ENCODE measurements at places on chromosomes 3 and 15. TPM values are rescaled to one million over a fixed set of nuclear protein-coding genes. Genes with fewer than 3 reads are reported as not detected.

DNA sequence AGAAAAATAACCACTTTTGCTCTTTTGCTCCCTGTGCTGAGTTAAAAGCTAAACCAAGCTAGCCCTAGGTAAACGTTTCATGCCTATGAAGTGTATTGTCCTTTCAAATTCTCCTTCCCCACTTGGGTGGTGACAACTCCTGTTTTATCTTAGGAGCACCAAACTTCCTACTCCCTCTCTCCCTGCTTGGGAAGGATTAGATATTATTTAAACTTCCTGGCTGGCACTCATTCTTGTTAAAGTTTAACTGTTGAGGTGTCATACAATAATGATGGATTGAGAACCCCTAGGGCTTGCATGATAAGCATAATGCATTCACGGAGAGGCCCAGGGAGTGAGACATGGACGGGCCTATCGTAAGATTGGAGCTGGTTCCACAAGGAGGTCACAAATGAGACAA is 29.5 kb downstream of the B4GALT4 start:
- DNase-seq = no peak

DNA sequence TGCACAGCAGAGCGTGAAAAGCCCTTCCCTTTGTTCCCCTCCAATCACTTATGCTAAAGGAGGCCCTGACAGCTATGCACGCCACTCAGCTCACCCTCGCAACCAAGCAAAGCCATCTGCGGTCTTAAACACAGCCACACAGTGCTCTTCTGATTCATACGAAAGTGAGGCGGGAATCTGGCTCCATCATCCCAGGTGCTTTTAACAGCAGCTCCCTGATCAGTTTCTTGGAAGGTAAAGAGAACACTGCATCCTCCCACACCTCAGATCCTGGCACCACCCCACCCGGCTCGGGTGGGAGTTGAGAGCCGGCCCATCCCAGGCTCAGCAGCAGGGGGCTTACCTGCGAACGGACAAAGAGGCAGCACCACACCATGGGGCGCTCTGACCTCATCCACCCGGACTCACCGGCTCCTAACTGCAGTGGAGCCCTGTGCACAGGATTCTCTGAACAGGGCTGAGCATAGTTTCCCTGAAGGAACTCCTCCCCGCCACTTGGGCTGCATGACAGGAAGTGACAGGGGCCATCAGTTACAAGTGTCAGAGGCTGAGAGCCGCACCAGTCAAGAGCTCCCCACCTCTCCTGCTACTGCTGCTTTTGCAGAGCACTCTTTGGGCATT is 114.3 kb upstream of the ARHGEF3 start:
- no peak for DNase-seq

STXBP5L gene
- polyA plus RNA-seq = under 0.01 TPM

- no peak for DNase-seq
Measured at GRCh38 chr15:67080118-67080899, 14.9 kb downstream of the SMAD3 start.

GRCh38 chr15:75840659-75841058 is 2.6 kb upstream of the UBE2Q2 start:
- DNase-seq = no peak

- no peak for DNase-seq
Measured at GRCh38 chr3:31988271-31988670, 6.7 kb downstream of the ZNF860 start.

DNA sequence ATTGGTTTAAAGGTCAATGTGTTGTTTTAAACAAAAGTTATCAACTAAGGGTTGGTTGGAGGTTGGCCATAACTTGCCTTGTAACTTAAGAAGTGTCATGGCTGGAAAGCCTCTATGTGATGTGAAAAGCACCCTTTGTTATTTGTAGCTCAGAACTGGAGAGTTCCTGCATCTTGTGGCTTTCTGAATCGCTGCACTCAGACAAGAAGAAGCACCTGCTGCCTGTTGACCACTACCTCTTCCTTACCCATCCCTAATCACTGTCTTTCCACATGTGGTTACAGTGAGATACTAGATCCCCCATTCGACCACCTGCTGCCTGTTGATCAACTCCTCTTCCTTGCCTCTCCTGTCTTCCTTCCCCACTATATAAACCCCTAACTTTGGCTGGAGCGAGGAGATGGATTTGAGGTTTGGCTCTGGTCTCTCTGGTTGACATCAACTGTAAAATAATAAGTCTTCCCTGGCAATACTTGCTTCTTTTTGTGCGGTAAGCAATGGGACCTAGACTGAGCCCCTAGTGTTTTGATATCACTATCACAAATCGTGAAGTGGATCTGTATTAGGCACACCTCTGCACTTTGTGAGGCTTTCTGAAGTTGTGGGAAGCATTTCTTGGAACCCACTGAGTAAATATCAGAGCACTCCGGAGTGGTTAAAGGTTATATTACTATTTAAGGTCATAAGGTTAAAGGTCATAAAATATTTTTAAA is 13.8 kb downstream of the RPL39L start:
- DNase-seq = no peak

CNOT10 gene
- polyA plus RNA-seq = 7.2 TPM

- DNase-seq = no peak
Measured at GRCh38 chr3:4864503-4864902, 114.7 kb upstream of the BHLHE40 start.

PRR23A gene
- polyA plus RNA-seq = not detected

DNA sequence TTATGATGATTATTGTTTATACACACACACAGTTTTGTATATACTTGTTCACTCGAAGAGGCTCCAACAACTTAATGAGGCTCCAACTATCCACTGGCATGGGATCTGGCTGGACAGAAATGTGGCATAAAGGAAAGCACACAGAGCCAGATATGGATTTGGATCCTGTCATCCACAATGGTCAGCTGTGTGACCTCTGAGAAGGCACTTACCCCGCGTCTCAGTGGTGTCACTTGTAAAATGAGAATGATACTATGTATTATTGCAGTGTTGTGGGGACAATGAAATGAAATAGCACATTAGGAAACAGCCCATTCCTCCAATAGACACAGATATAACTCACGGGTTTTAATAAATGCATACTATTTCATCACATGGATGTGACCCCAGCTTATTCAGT is 42.2 kb downstream of the PDZRN3 start:
- no peak for DNase-seq

- DNase-seq = no peak
Measured at GRCh38 chr15:69469467-69470201, 17.0 kb downstream of the RPLP1 start.
